ENCODE measurements at places on chromosomes 5 and 9. TPM values are rescaled to one million over a fixed set of nuclear protein-coding genes. Genes with fewer than 3 reads are reported as not detected.

Gene RIMOC1
- total RNA-seq: 25.5 TPM

Gene CDH9
- total RNA-seq: not detected

Gene MSX2
- not detected for total RNA-seq

Gene ADAMTS6
- 1.1 TPM for total RNA-seq

Gene RRAGA
- total RNA-seq: 48.1 TPM

Gene IFT74
- 8.6 TPM for total RNA-seq

Gene ZCCHC7
- total RNA-seq: 20.7 TPM

Gene PCDHGA2
- 0.07 TPM for total RNA-seq

Gene SLC35A4
- 96.5 TPM for total RNA-seq

Gene RNF183
- total RNA-seq: 0.34 TPM

Gene DOK3
- 4.3 TPM for total RNA-seq
